ENCODE measurements at places on chromosomes 2 and 18.

GRCh38 chr2:238299803-238300202 lies 11.4 kb upstream of the PER2 start:
- no peak for DNase-seq

DNA sequence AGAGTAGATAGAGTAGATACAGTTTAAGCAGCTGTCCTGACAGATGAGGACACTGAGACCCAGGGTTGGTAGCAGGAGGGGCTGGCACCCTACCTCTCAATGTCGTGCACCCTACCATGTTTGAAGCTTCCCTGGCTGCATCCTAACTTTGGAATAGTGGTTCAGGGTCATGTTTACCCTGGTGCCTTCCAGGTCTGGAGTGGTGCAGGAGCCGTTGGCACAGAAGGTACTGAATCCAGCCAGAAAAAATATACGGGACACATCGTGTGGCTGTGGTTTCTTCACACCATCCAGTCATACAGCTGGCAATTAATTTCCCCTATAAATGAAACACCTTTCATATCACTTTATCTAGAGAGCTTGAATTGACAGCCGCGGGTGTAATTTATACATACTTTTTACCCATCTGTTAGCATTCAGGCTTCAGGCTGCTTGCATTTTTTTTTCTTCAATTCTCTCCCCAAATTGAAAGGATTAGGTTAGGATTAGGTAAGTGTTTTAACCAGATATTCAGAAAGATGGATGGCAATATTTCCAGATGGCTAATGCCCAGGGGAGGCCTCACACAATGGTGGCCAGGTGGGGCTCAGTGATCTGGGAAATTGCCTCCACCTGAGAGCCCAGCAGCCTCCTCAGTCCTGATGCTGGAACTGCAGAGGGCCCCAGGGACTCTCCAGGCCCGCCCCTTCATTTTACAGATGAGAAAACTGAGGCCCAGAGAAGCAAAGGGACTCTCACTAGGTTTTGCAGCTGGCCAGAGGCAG lies 127.0 kb downstream of the CELF4 start:
- DNase-seq, result no peak

GRCh38 chr2:219672406-219672805 lies 45.0 kb downstream of the SLC4A3 start:
- DNase-seq, result no peak

DNA sequence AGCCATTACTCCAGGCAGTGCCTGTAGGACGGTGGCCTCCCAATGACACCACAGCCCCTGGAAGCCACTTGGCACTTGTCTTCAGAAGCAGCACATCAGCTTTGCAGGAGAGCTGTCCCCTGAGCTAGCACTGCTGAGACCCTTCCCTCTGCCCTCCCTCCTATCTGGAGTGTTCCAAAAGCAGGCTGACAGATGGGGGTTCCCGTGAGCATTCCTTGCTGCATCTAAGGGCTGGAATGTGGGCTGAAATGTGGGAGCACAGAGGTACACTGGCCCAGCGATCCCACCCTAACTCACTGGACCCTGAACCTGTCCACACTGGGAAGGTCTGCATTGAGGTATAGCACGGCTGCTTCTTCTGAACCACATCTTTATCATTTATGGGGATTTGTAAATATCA lies 230.1 kb downstream of the ANAPC1 start:
- no peak for DNase-seq

- DNase-seq, result no peak
Observed at GRCh38 chr2:101740555-101740964, 43.1 kb downstream of the MAP4K4 start.
